ENCODE measurements at places on chromosomes 16 and 17. TPM values are rescaled to one million over a fixed set of nuclear protein-coding genes. Genes with fewer than 3 reads are reported as not detected.

The TBX2 gene
- 17.2 TPM for total RNA-seq

The CTCF gene
- total RNA-seq, result 25.6 TPM

The MATCAP1 gene
- total RNA-seq, result 22.2 TPM

The ANKRD40CL gene
- total RNA-seq, result not detected

The TBC1D3I gene
- 0.38 TPM for total RNA-seq

The CDH8 gene
- 0.38 TPM for total RNA-seq

The CSH2 gene
- not detected for total RNA-seq

The SPATA20 gene
- 51.9 TPM for total RNA-seq

The SEBOX gene
- total RNA-seq, result not detected

The MRPL27 gene
- 61.4 TPM for total RNA-seq

The TP53TG3B gene
- not detected for total RNA-seq

The PRR11 gene
- 0.78 TPM for total RNA-seq

The ST6GALNAC2 gene
- total RNA-seq, result 6.2 TPM

The TBX4 gene
- 0.05 TPM for total RNA-seq

The MILR1 gene
- 3.6 TPM for total RNA-seq

The CCL1 gene
- total RNA-seq, result not detected

The LPCAT2 gene
- 8.5 TPM for total RNA-seq

The MT1M gene
- 1.1 TPM for total RNA-seq

The CLEC19A gene
- not detected for total RNA-seq

The RRN3 gene
- 22.3 TPM for total RNA-seq

The SHISA9 gene
- 0.27 TPM for total RNA-seq

The TPSG1 gene
- not detected for total RNA-seq

The KREMEN2 gene
- not detected for total RNA-seq

The PROCA1 gene
- 2.0 TPM for total RNA-seq

The SLFN14 gene
- 0.08 TPM for total RNA-seq

The CD300LB gene
- not detected for total RNA-seq

The KRT9 gene
- not detected for total RNA-seq

The CDR2 gene
- 8.5 TPM for total RNA-seq
